ENCODE measurements at places on chromosomes 2 and 18.

GRCh38 chr2:158205215-158205614 lies 103.5 kb downstream of the UPP2 start:
- no peak for DNase-seq

- DNase-seq = no peak
Measured at GRCh38 chr2:114049826-114050225, 159.9 kb downstream of the ACTR3 start.

- no peak for DNase-seq
Measured at GRCh38 chr2:206558492-206558891, 83.8 kb upstream of the FAM237A start.

- no peak for DNase-seq
Measured at GRCh38 chr2:240202586-240202985, 62.1 kb upstream of the OTOS start.

- no peak for DNase-seq
Measured at GRCh38 chr2:175926272-175926671, 75.8 kb downstream of the LNPK start.

DNA sequence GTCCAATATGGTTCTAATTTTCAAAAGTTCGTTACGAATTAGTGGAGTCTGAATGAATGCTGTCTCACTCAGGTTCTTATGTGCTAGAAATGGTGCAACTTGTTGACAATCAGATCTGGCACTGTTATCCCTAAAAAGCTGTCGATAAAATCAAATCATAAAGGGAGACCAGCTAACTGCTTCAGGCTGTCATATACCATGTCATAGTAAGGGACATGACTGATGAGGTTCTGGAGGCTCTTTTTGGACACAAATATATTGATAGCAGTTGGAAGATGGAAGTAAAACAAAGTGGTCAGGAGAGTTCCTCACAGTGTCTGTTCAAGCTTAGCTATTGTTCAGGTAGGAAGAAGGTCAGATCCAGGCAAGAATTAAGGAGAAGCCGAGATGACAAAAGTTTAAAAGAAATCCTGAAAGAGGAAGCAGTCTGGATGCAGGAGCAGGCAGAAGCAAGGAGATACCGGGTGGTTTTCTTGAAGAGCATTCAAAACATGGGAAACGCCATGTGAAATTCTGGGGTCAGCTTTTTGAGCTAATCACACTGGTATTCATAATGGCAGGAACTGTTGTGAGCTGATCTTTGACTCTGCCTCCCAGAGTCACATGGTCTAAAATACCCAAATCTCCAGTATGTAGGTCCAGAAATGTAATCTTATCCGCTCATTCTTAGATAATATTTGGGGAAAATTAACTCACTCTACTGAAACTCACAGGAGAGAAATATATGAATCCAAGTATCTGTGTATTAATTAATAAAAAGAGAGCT lies 9.4 kb upstream of the CAVIN2 start:
- no peak for DNase-seq

DNA sequence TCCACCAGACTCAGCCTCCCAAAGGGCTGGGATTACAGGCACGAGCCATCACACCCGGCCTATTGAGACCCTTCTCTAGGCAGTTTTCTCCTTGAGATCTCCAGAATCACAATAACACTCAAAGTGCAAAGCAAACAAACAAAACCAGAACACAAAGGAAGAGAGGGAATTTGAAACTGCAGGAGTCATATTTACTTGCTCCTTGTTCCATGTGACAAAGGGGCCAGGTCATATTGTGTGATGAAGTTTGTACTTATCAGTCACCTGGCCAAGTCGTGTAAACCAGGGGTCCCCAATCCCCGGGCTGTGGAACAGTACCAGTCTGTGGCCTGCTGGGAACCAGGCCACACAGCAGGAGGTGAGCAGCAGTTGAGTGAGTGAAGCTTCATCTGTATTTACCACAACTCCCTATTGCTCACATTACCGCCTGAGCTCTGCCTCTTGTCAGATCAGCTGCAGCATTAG lies 26.5 kb downstream of the SCYGR8 start:
- DNase-seq = no peak

- DNase-seq = no peak
Measured at GRCh38 chr18:12106471-12106870, 12.8 kb downstream of the ANKRD62 start.

- no peak for DNase-seq
Measured at GRCh38 chr18:25019086-25019860, 332.7 kb downstream of the ZNF521 start.

DNA sequence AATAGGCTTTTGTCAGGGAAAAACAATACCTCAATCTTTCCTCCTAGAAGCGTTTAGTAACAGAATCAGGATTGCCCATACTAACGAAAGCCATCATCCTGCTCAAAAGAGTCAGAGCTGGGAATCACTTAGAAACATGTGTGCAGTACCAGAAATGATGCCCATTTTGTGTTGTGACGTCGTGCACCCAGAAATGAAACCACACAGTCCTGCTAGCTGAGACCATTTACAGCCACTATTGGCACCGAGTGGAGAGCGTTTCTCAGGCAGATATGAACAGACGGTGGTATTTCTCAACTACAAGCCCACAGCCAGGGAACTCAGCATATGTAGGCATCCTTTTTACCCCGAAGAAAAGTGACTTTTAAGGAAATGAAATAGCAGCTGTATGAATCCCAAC lies 284.3 kb upstream of the LRATD1 start:
- DNase-seq = no peak

GRCh38 chr2:230589025-230589424 lies 123.6 kb upstream of the CAB39 start:
- DNase-seq = no peak

DNA sequence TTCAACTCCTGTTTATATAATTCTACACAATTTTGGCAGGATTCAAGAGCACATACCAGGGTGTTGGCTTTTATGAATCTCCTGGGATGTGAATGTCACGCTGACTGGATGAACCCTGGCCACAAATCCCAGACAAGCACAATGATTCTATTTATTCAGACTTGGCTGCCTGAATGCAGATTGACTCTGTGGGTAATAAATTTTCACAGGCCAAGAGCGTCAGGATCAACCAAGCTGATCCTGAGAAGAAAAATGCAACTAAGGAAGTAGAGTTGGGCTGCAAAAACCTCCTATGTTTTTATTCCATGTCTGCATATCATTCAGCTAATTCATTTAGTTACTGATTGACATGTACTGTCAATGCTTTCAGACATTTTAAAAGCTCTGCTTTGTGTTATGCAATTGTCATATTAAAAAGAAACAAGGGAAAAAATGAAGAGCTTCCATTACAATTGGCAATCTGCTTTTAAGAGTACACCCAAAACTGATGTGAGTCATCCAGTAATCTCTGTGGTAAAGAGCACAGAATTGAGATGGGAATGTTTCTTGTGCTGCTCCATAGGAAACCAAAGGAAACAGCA lies 173.0 kb upstream of the REV1 start:
- no peak for DNase-seq

- no peak for DNase-seq
Measured at GRCh38 chr2:181806039-181806392, 85.5 kb upstream of the ITPRID2 start.

GRCh38 chr2:181675254-181675653 lies 5.1 kb downstream of the NEUROD1 start:
- DNase-seq = no peak

DNA sequence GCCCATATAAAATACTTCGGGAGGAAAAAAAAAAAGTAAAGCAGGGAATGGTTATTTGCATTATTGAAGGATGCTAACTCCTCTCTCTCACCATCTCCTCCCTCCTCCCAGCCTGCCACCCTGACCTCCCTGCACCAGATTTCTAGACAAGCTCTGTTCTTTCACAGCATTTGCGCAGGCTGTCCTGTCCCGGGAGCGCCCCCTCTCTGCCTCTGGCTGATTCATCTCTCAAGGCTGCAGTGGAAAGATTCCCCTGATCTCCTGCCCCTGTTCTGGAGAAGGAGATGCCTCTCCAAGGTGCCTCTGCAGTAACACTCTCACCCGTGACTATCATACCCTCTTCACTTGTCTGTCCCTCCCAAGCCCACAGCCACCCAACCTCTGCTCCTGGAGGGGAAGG lies 38.5 kb downstream of the COL4A4 start:
- no peak for DNase-seq

DNA sequence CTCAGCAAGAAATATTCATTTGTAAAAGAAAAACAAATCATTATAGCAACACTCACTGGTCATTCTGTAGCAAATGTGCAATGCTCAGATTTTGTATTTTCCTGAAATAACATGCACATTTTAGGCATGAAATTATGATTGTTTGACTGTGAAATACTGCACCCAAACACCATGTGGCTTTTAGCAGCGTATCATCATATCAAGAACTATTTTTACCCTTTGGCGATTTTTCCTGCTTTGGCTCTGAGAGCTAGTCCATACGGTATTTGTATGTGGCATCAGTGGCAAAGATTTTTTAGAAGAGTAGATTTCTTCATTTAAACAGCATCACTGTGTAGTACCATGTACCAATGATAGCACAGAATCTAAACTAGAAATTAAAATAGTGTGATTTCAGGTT lies 493.1 kb downstream of the NR4A2 start:
- DNase-seq = no peak

DNA sequence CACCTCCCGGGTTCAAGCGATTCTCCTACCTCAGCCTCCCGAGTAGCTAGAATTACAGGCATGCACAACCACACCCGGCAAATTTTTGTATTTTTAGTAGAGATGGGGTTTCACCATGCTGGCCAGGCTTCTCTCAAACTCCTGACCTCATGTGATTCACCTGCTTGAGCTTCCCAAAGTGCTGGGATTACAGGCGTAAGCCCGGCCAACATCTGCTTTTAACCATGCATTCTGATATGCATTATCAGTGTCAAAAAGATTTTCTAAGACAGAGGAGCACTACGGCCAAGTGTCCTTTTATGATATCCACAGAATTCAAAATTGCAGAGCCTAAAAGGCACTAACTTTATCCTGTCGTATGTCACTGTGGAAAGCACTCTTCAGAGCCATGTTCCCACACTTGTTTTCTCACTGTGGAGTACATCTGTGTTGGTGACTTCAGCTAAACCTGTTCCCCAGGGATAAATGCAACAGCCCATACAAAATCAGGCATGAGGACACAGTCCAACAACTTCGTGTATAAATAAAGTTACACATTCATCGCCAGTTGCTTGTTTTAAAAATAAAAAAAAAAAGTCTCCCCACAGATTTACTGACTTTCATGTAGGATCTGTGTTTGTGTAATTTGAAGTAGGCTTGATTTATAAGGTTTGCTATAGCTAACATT lies 56.4 kb downstream of the STK25 start:
- no peak for DNase-seq

DNA sequence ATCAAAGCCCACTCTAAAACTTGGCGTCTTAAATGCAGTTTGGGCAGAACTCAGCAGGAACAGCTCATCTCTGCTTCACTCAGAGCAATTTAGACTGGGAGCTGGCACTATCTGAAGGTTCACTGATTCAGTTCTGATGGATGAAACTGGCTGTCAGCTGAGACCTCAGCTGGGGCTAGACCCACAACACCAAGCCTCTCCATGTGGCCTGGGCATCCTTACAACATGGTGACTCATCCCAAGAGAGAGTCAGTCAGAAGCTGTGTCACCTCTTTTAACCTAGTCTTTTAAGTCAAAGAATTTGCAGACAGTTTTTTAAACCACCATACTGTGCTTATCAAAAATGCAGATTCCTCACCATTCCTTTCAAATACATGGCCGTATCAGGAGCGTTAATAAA lies 62.6 kb upstream of the ZNF397 start:
- peak; percentile 28 for DNase-seq

GRCh38 chr2:28424799-28425463 lies 32.3 kb downstream of the FOSL2 start:
- DNase-seq = no peak

DNA sequence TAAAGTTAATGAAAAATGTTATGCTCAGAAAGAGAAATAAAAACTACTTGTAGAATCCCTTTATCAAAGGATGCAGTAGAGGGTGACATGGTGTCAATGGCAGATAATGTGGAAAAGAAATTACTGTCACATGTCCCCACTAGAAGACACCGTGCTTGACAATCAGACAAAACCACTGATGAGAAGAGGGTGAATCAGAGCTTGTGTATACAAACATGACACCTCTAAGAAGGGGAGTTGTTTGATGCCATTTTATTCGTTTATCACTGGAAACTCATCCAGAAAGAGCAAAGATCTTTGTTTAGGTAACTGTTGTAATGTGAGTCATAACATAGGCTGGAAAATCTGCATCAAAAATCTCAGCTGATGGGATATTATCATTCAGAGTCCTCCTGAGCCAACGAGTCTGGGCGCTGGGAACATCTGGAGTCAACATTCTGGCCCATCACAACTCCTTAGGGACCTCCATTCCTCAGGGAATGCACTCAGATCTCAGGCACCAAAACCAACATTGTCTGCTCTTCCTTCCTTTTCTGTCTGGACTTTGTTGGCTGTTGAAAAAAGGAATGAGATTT lies 49.5 kb upstream of the RAB12 start:
- no peak for DNase-seq

- DNase-seq = no peak
Measured at GRCh38 chr2:144461308-144461766, 58.6 kb downstream of the ZEB2 start.

- DNase-seq = peak; percentile 50
Measured at GRCh38 chr18:23053776-23054457, 81.4 kb upstream of the CABLES1 start.

GRCh38 chr2:28622101-28622499 lies 126.2 kb downstream of the PLB1 start:
- no peak for DNase-seq

DNA sequence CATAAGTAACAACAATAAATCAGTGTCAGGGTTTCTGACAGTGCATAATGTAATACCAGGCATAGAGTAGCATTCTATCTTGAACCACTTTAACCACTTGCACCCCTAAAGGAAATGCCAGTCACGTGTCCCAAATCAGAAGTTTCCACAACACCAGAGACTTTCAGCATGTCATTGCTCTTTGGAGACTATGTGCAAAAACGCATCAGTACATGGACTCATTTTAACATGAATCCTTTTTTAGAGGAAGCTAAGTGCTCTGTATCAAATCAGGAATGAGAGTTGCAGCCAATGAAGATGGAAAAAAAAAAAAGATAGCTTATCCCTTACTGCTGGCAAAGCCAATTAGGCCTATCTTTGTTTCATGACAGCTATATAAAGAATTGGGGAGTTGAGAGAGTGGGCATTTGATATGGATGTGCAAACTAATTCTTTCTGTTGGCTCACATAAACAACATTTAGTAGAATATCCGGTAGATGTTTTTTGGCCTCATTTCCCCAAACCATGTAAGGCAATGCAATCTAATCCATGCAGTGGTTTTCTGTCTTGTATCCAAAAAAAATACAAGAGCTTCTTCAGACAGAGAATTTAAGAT lies 353.1 kb downstream of the IRS1 start:
- DNase-seq = no peak

- DNase-seq = no peak
Measured at GRCh38 chr2:9282128-9283112, 75.8 kb downstream of the ASAP2 start.

- DNase-seq = no peak
Measured at GRCh38 chr2:120729406-120730399, 6.0 kb upstream of the GLI2 start.

Measured in suppressor macrophage treated with lipopolysaccharide for 1 hour (primary cell).